ENCODE measurements at places on chromosomes 2 and 18.

GRCh38 chr2:196291426-196291825 lies 120.0 kb upstream of the STK17B start:
- H3K27ac ChIP-seq = no peak overlapping the region
- H3K4me1 ChIP-seq = no peaks in the 10 kb centered on the region
- H3K27me3 ChIP-seq = no peaks in the 10 kb centered on the region
- H3K36me3 ChIP-seq = no peaks in the 10 kb centered on the region

- no peaks in the 10 kb centered on the region for H3K4me1 ChIP-seq
- H3K36me3 ChIP-seq = no peaks in the 10 kb centered on the region
- H3K4me3 ChIP-seq = no peak overlapping the region
- no peak overlapping the region for H3K27ac ChIP-seq
- no peaks in the 10 kb centered on the region for H3K27me3 ChIP-seq
Observed at GRCh38 chr2:168694173-168694572, 108.3 kb upstream of the NOSTRIN start.

DNA sequence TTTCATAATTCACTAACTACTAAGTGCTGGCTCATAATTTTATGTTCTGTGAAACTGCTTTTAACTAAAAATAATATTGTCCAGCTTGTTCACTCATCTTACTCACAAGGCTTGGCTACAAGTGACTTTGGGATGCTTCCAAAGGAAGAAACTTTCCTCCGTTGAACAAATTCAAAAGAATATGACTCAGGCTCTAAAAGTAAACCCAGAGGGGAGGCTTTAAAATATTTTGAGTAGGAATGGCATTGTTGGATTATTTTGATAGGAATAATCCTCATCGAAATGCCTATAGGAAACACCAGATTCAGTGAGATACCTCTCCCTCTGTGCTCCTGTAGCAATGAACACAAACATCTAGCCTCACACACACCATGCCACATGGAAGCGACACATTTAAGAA lies 25.2 kb upstream of the TLK1 start:
- no peak overlapping the region for H3K4me3 ChIP-seq
- DNase-seq = no peak
- H3K36me3 ChIP-seq = no peaks in the 10 kb centered on the region
- H3K27ac ChIP-seq = no peak overlapping the region
- no peaks in the 10 kb centered on the region for H3K27me3 ChIP-seq
- H3K4me1 ChIP-seq = no peaks in the 10 kb centered on the region

GRCh38 chr2:201821080-201821479 lies 14.7 kb downstream of the CDK15 start:
- H3K4me1 ChIP-seq = no peaks in the 10 kb centered on the region
- H3K36me3 ChIP-seq = no peaks in the 10 kb centered on the region
- DNase-seq = no peak
- H3K4me3 ChIP-seq = no peak overlapping the region
- no peaks in the 10 kb centered on the region for H3K27me3 ChIP-seq

GRCh38 chr2:232980683-232981082 lies 32.4 kb downstream of the NGEF start:
- DNase-seq = peak; percentile 31
- no peaks in the 10 kb centered on the region for H3K4me1 ChIP-seq
- no peak overlapping the region for H3K4me3 ChIP-seq
- H3K27me3 ChIP-seq = no peaks in the 10 kb centered on the region
- H3K27ac ChIP-seq = no peak overlapping the region
- H3K36me3 ChIP-seq = no peaks in the 10 kb centered on the region

- no peaks in the 10 kb centered on the region for H3K36me3 ChIP-seq
- H3K4me1 ChIP-seq = peaks cover 21% of the 10 kb centered on the region
- DNase-seq = no peak
- H3K4me3 ChIP-seq = no peak overlapping the region
Observed at GRCh38 chr18:28110924-28111323, 66.0 kb downstream of the CDH2 start.

- no peaks in the 10 kb centered on the region for H3K4me1 ChIP-seq
- H3K27ac ChIP-seq = no peak overlapping the region
- H3K27me3 ChIP-seq = no peaks in the 10 kb centered on the region
- no peaks in the 10 kb centered on the region for H3K36me3 ChIP-seq
- DNase-seq = no peak
Observed at GRCh38 chr2:174280596-174280995, 32.3 kb upstream of the OLA1 start.

Data from ascending aorta (tissue), 2 donors.